Muscle of leg (tissue), 16 donors: ENCODE measurements at places on chromosomes 6 and 20. TPM values are rescaled to one million over a fixed set of nuclear protein-coding genes. Genes with fewer than 3 reads are reported as not detected.

DNA sequence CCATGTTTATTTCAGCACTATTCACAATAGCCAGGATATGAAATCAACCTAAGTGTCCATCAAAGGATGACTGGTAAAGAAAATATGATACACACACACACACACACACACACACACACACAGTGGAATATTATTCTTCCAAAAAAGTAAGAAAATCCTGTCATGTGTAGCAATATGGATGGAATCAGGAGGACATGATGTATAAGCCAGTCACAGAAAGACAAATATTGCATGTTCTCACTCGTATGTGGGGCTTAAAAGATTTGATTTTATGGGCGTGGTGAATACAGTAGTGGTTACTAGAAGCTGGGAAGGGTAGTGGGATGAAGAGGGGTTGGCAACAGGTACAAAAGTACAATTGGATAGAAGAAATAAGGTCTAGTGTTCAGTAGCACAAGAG, 207.0 kb upstream of the PRDM1 start:
- peaks cover 4% of the 10 kb centered on the region for H3K4me1 ChIP-seq
- H3K27me3 ChIP-seq: peaks cover 2% of the 10 kb centered on the region
- H3K36me3 ChIP-seq: no peaks in the 10 kb centered on the region
- no peak for DNase-seq

DNA sequence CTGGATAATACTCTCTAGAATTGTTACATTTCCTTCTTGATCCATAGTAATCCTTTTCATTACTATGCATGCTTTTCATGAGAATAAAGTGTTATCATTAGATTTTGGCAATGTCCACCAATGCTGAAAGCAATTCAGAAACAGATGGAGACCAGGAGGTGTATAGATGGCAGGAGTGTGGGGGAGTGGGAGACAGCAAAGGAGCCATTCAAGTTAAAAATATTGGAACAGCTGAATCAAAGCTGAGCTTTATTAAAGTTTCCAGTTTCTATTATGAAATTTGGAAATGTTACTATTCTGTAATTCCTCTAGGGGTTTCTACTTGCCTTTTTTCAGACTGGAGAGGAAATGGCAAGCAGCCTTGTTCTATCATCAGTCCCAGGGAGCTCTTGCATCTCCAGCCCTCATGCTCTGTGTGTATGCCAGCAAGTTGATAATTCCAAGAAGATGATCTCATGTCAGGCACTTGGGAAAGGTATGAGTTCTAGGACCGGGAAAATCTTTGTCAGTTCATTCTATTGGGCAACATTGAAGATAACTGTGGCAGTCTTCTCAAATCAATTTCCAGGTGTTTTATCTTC, 228.0 kb downstream of the CD109 start:
- no peaks in the 10 kb centered on the region for H3K36me3 ChIP-seq
- no peaks in the 10 kb centered on the region for H3K27me3 ChIP-seq
- H3K4me3 ChIP-seq: no peak overlapping the region
- peak; percentile 96 for DNase-seq

BEND3 gene
- total RNA-seq: 2.3 TPM

GRCh38 chr6:2196079-2196679, 49.2 kb downstream of the GMDS start:
- H3K27me3 ChIP-seq: peaks cover 2% of the 10 kb centered on the region
- H3K4me3 ChIP-seq: no peak overlapping the region
- H3K4me1 ChIP-seq: peaks cover 7% of the 10 kb centered on the region
- no peak overlapping the region for H3K27ac ChIP-seq
- peak; percentile 66 for DNase-seq

GRM4 gene
- total RNA-seq: 1.1 TPM

GRCh38 chr6:94175465-94175864, 756.1 kb upstream of the EPHA7 start:
- DNase-seq: no peak
- no peaks in the 10 kb centered on the region for H3K36me3 ChIP-seq
- H3K4me1 ChIP-seq: no peaks in the 10 kb centered on the region
- H3K4me3 ChIP-seq: no peak overlapping the region
- no peak overlapping the region for H3K27ac ChIP-seq

FAXC gene
- 1.2 TPM for total RNA-seq

DNA sequence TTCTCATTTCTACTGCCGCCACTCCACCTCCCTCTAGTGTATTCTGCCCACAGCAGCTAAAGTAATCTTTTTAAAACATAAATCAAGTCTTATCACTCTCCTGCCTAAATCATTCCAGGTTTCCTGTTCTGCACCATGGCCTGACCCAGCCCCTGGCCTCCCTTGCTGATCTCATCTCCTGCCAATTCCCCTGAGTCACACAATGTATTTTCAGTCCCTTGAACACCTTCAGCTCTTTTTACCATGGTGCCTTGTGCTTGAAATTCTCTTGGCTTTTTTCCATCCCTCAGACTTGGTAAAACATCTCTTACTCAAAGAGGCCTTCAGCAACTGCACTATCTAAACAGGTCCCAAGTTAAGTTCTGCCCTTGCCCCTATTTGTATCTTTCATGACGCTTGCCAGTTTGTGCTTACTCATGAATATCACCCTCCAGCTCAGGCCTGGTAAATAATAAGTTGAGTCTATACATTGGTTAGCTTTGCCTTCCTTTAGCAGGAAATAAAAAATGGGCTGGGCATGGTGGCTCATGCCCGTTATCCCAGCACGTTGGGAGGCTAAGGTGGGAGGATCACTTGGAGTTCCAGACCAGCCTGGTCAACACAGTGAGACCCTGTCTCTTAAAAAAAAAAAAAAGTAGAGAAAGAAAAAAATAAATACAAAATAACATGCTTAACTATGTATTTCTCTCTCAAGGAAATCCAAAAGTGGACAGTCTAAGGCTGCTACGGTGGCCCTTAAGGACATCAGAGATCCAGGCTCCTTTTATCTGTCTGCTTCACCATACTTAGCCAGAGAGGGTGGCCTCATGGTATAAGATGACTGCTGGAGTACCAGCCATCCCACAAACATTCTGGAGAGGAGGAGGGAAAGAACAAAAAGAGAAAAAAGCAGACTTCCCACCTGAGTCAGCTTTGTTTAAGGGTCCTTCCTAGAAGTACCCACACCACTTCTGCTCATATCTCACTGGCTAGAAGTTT, 62.2 kb downstream of the ARFGEF2 start:
- H3K4me1 ChIP-seq: no peaks in the 10 kb centered on the region
- H3K27ac ChIP-seq: peak overlapping the region; percentile 42
- no peak overlapping the region for H3K4me3 ChIP-seq
- peak; percentile 37 for DNase-seq
- H3K27me3 ChIP-seq: no peaks in the 10 kb centered on the region

DNA sequence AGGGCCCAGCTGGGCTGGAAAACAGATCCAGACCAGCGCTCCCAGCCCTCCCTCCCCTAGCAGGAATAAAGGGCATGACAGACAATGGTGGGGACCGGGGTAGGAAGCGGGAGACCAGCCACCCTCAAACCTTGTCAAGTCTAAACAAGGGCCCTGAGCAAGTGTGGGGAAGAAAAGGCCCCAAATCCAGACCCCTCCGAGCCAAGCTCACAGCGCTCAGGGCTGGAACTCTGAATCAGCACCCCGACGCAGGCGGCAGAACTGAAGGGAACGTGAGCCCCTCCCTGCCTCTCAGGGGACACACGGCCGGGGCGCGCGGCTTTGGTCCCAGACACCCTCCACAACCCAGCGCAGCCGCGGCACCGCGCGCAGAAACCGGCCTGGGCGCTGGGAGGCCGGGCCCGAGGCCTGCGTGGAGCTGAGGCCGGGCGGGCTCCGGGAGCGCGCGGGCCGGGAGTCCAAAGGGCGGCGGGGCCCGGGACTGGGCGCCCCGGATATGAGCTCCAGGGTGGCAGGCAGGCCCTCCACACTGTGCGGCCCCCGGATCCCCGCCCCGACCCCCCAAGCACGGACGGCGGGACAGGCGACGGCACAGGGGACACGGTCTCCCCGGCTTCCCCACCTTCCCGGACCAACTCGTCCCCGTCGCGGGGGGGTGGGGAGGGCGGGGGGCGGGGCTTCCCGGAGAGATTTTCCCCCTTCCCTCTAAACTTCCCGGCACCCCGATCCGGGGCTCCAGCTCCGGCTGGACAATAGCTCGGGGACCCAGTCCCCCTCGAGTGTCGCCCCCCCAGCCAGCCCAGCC, 641 bp downstream of the TEAD3 start:
- H3K27me3 ChIP-seq: peaks cover 20% of the 10 kb centered on the region
- peak overlapping the region; percentile 95 for H3K27ac ChIP-seq
- peak; percentile 62 for DNase-seq
- H3K4me3 ChIP-seq: peak overlapping the region; percentile 70
- peaks cover 80% of the 10 kb centered on the region for H3K4me1 ChIP-seq

GRCh38 chr20:32449890-32450401, 91.8 kb downstream of the ASXL1 start:
- H3K4me1 ChIP-seq: peaks cover 47% of the 10 kb centered on the region
- peaks cover 99% of the 10 kb centered on the region for H3K36me3 ChIP-seq
- H3K27ac ChIP-seq: no peak overlapping the region
- DNase-seq: no peak
- H3K4me3 ChIP-seq: no peak overlapping the region
- H3K27me3 ChIP-seq: no peaks in the 10 kb centered on the region
